ENCODE measurements at places on chromosomes 7 and 10.

- DNase-seq, result no peak
Observed at GRCh38 chr7:155585951-155586350, 39.6 kb upstream of the CNPY1 start.

DNA sequence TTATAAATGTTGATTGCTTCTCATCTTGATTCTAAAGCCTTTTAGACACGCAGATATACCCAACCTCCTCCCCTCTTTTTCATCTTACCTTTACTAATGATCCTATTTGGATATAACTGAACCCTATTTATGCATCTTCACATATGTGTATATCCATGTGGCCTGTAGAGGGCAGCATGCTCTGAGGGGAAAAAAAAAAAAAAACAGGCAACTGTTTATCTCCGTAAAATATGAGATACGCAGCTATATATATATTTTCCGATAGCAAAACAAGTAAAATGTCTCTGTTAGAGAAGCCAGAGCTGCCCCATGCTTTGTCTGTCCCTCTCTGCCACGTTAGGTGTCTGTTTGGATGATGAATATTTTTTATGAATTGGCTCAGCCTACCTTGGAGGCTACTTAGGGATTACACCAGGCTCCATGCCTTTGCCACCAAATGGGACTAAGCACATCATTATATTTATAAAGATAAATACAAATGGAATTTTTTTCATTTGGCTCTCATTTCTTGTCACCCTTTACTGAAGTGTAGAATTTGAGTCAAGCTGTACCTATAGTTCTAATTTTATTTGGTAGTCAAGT lies 174.8 kb upstream of the FZD1 start:
- DNase-seq, result peak; percentile 59

GRCh38 chr10:24718031-24718855 lies 5.4 kb downstream of the ARHGAP21 start:
- peak; percentile 60 for DNase-seq

DNA sequence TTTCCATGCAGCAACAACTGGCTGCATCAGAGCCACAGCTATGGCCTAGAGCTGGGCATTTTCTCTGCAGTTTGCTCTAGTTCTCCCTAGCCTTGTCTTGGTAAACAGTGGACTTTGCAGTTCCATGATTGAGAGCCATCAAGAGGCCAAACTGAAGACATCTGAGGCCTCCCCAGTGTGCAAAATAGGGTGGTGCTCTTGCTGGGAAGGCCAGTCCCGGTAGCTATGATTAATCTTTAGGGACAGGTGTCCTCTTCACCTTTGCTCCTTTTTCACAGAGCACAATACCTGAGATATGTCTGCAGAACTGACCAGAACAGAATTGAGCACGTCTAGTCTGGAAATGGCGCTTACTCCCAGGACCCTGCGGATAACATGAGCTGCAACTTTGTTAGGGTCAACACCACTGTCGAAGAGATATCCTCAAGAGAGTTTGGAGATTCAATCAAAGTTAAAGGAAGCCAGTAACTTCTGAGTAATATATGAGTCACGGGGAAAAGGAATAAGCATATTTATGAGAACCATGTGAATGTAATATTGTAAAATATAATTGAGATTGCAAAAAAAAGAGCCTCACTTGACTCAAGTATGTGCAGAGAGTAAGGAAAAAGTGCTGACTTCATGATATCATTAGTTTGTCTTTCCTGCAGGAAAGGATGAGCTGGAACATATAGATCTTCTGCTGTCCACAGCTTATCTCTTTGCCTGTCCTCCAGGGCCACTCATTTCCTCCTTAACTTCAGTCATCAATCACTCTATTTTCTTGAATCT lies 76.7 kb downstream of the ANK3 start:
- peak; percentile 66 for DNase-seq

GRCh38 chr10:131944976-131945695 lies 36.6 kb downstream of the BNIP3 start:
- no peak for DNase-seq

- DNase-seq, result no peak
Observed at GRCh38 chr7:2445047-2445446, 31.2 kb downstream of the GRIFIN start.

GRCh38 chr7:141301544-141301943 lies 227.7 kb downstream of the TMEM178B start:
- DNase-seq, result no peak
